ENCODE measurements at places on chromosomes 1 and 21.
A peak's percentile ranks its signal among the peaks of the same experiment; 100 is the strongest.

GRCh38 chr1:36446271-36446670 lies 4.0 kb downstream of the OSCP1 start:
- no peak for DNase-seq

DNA sequence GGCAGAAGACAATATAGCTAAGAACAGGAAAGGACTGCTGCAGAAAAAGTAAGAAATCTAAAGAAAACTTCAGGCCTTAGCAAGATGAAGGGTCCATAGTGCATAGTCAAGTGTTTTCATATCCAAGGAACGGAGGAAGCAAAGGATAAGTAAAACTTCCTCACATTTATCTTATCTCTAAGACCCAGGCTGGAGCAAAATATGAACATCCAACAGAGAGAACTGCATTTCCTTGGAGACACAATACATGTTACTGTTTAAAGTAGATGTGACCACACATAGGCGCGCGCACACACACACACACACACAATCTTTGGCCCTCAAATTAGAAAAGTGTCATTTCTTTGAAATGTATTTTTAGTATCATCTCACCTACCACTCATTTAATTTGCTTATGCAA lies 66.7 kb downstream of the TTLL7 start:
- no peak for DNase-seq

GRCh38 chr1:199696225-199696624 lies 331.3 kb upstream of the NR5A2 start:
- no peak for DNase-seq

DNA sequence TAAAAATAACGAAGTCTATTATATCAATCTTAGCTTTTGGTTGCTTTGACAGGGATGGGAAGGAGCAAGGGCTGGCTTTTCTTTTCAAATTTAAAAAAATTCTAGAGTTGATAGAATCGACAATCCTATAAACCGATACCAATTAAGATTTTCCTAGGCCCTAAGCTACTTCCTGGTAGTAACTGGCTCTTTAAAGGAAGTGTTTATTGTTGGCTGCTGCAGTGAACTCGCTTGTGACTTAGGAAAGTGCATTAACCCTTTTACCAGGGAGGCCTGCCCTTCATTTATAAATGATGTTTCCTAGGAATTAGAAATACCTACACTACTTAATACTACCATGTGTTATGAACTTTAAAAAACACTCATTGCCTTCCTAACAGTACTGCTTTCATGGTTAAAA lies 33.2 kb downstream of the ATP5PF start:
- DNase-seq: no peak

- DNase-seq: no peak
These were observed 137.8 kb upstream of the AJAP1 start for GRCh38 chr1:4516596-4516995.

DNA sequence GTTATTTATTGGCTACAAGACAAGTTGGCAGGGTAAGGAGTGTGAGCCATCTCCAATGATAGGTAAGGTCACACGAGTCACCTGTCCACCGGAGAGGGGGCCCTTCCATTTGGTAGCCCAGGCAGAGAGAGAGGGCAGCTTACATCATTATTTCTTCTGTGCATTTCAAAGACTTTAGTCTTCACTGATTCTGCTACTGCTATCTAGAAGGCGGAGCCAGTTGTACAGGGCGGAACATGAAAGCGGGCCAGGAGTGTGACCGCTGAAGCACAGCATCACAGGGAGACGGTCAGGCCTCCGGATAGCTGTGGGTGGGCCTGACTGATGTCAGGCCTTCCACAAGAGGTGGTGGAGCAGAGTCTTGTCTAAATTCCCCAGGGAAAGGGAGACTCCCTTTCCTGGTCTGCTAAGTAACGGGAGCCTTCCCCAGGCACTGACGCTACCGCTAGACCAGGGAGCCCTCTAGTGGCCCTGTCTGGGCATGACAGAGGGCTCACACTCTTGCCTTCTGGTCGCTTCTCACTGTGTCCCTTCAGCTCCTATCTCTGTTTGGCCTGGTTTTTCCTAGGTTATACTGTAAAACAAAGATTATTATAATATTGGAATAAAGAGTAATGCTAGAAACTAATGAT lies 36.7 kb downstream of the ZNF695 start:
- DNase-seq: peak; percentile 65

DNA sequence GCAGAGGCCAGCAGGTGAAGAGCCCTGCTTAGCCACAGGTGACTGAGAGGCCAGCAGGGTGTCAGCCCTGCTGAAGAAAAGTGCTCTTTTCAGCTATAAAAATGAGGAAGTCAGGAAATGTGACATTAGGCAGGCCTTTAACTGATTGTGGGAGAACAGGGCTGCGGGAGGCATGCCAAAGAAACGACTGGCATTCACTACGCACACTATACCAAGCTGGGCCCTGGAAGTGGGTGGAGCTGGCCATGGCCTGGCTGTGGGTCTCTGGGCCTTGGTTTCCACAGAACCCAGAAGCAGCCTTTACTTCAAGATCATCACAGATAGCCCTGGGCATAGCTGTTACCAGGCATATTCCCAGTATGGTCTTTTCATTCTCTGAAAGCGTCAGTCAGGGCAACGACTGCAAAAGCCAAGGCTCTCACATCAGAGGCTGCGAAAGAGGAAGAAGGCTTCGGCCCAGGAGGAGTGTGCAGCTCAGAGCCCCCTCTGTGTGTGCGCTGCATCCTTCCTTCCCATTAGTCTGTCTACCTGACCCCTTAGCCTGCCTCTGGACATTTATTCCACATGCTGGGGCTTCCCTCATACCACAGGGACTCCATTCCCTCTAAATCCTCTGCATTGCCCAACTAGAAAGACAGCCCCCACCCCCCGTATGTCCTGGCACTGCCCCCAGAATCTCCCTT lies 14.3 kb downstream of the SLC2A1 start:
- DNase-seq: no peak

GRCh38 chr1:246667773-246668172 lies 56.4 kb upstream of the SCCPDH start:
- DNase-seq: no peak

GRCh38 chr21:37395961-37396360 lies 29.4 kb downstream of the DYRK1A start:
- DNase-seq: no peak

DNA sequence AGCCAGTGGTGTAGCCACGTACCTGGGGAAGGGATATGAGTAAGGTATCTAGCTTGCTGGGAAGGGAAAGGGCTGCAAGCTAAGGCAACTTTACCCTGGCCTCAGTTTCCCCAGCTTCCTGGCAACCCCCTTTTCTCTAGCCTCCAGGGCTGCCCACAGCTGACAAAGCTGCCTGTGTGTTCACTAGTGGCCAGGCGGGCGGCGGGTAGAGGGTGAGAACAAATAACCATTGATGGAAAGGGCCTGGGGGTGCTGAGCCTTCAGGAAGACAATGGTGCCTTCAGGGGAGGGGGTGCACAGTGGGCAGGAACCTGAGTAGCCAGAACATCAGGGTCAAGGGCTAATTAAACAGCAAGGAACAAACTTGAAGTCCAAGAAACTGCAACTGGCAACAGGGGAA lies 6.1 kb downstream of the CERS2 start:
- DNase-seq: no peak

DNA sequence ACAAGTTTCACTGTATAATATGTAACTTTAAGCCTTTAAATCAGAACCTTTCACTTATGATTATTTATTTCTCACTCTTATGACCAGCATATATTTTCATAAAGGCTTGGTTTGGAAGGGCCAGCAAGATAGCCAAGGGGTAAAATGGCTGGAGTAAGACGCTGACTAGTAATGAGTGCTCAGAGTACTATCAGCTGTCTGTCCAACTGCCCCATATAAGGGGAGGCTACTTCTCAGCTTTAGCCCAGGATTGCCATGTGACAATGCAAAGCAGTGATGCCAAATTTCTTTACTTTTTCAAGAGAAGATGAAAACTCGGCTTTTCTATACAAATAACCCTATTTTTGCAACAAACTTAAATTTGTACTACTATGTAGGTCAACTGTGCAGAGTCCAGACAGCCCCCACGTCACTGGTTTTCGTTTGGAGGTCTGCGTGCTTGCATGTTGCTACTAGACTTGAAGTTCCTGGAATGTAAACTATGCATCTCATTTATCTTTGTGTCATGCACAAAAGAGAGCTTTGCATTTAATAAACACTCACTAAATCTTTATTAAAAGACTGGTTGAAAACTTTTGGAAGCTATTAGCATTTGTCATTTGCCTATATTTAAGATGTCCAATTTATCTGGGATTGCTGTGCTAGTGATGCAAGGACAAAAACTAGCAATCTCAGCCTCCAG lies 110.4 kb downstream of the TNFSF18 start:
- DNase-seq: no peak

DNA sequence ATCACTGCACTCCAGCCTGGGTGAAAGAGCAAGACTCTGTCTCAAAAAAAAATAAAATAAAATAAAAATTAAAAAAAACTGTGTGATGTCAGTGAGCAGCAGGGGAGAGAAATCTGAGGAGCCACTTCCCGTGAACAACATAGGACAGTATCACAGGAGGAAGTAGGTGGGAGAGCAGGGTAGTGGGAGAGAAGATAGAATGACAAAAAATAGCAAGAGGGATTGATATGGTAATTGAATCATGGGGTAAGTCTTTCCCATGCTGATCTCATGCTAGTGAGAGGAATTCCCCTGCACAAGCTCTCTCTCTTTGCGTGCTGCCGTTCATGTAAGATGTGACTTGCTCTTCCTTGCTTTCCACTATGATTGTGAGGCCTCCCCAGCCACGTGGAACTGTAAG lies 81.6 kb upstream of the PBX1 start:
- no peak for DNase-seq

DNA sequence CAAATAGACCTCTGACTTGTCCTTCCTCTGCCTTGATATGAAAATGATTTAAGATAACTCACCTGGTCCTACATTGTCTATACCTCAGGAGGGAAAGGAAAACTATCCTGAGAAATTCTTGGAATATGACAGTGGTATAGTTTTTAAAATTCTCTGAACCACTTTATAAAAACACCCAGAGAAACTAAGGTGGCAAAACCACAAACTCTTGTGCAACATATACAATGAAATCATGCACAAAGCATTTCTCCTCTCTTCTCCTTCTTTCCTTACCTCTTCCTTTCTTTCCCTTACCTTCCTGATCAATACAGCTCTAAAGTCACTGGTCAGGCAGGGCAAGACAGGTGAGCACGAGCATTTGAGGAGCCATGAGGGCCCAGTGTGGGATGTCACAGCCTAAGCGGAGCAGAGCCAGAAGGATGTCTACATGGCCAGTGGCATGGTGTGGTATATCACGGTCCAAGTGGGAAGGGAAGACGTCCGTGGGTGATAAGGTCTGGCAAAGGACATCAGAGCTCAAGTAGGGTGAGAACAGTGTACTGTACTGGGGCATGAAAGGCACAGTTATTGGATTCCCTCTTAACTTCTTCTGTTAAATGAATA lies 543.3 kb downstream of the DPYD start:
- DNase-seq: no peak

DNA sequence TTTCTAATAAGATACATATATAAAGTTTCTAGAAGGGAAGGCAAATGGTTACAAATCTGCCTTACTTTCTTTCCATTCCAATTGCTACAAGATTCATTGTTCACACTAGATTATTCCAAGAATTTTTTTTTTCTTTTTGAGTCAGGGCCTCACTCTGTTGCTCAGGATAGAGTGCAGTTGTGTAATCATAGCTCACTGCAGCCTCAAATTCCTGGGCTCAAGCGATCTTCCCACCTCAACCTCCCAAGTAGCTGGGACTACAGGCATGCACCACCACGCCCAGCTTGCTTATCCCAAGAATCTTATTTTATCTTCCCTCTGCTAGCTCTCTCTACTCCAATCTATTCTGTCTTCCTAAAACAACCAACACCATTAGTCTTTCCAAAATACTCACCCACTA lies 81.8 kb downstream of the KIAA0319L start:
- DNase-seq: no peak

- DNase-seq: no peak
These were observed 139.9 kb downstream of the GALNT2 start for GRCh38 chr1:230206976-230207375.

DNA sequence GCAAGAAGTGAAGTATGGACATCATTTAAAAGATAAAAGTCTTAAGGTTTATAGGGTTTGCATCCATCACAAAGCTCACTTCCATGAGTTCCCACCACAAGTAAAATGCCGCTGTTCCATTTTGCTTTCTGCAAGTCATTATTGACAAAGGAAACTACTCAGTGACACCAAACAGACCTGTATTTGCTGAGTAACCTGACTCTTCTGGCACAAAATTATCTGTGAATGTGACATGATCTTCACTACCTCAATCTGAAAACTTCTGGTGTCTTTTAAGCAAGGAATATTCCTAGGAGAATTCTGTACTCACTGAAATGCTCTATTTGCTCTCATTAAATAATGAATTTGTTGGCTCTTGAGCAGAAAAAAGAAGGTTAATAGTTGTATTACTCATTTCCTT lies 1077.4 kb upstream of the ADGRL4 start:
- DNase-seq: no peak

- DNase-seq: no peak
These were observed 233.4 kb downstream of the TM2D1 start for GRCh38 chr1:61491497-61491896.

GRCh38 chr1:209705033-209705598 lies 470 bp downstream of the HSD11B1 start:
- no peak for DNase-seq

- no peak for DNase-seq
These were observed 43.8 kb upstream of the MYBPHL start for GRCh38 chr1:109350655-109351054.

DNA sequence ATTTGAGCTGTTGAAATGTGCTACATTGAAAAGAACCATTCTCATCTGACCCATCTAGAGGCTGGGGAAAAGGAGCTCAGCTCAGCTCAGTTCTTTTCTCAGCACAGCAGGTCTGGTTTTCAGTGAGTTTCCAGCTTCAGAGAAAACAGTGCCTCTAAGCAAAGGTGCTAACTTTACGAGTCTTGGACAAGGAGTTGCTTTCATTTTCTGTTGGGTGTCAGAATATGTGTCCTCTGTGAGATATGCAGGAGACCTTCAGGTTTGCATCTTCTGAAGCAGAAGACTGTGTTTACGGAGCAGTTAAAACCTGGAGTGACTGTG lies 321.3 kb upstream of the USP24 start:
- no peak for DNase-seq
